Stimulated activated CD4-positive, alpha-beta T cell treated with anti-CD3 and anti-CD28 coated beads, TNF-alpha, amount 100 ng/mL, for 24 hours (primary cell): ENCODE measurements at places on chromosomes 6 and 20.

- DNase-seq: no peak
Observed at GRCh38 chr6:122984393-122984792, 11.6 kb upstream of the CLVS2 start.

- no peak for DNase-seq
Observed at GRCh38 chr6:9830808-9831207, 584.1 kb downstream of the TFAP2A start.

GRCh38 chr6:150681578-150682395 is 82.1 kb downstream of the PLEKHG1 start:
- no peak for DNase-seq

DNA sequence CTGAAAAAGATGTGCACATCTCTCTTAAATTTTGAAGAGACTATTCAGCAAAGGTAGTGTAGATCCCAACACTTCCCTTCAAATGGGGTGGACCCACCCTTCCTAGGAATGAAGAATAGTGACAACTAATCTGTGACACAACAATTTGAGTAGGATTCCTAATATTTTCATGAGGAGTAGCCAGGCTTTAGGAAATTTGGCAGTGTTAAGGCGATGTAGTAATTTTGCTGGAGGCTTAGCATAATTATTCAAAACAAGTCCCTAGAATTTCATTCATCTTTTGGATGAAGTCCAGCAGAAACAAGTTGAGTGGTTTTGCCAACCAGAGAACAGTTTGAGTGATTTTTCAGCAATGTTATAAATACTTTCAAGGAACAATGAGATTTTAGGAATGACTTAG is 52.4 kb downstream of the ELOVL4 start:
- DNase-seq: no peak

DNA sequence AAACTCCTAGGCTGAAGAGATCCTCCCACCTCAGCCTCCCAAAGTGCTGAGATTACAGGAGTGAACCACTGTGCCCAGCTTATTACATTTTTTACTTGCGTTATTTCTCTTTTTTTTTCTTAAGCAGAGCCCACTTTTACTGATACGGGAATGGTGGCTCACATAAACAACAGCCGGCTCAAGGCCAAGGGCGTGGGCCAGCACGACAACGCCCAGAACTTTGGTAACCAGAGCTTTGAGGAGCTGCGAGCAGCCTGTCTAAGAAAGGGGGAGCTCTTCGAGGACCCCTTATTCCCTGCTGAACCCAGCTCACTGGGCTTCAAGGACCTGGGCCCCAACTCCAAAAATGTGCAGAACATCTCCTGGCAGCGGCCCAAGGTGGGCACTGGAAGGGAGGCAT is 10.5 kb downstream of the CAPN11 start:
- DNase-seq: no peak

- no peak for DNase-seq
Observed at GRCh38 chr6:29466241-29466640, 9.3 kb downstream of the OR2H1 start.

GRCh38 chr20:49482621-49483017 is at the start of gene KCNB1:
Gene KCNB1 (minus strand): TSS chr20:49482668. CDS start chr20:49482480, 188 bp downstream.
- no peak for DNase-seq

DNA sequence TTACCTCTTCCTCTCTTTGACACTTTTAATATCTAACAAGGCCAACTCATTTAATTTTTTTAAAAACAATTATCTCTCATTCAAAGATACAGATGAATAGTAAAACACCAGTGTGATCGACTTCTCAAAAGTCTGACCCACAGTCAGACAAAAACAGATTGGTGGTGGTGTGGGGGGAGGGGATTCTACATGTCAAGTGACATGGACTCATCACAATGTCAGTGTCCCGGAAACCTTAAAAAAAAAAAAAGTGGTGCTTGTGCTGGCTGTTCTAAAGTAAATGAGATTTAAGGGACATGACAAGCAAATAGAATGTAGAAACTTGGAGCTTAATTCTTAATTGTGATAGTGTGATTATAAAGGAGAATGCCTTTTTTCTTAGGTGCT is 16.3 kb upstream of the RFPL4B start:
- no peak for DNase-seq

GRCh38 chr6:36204068-36204753 is 7.7 kb downstream of the BRPF3 start:
- DNase-seq: peak; percentile 16

DNA sequence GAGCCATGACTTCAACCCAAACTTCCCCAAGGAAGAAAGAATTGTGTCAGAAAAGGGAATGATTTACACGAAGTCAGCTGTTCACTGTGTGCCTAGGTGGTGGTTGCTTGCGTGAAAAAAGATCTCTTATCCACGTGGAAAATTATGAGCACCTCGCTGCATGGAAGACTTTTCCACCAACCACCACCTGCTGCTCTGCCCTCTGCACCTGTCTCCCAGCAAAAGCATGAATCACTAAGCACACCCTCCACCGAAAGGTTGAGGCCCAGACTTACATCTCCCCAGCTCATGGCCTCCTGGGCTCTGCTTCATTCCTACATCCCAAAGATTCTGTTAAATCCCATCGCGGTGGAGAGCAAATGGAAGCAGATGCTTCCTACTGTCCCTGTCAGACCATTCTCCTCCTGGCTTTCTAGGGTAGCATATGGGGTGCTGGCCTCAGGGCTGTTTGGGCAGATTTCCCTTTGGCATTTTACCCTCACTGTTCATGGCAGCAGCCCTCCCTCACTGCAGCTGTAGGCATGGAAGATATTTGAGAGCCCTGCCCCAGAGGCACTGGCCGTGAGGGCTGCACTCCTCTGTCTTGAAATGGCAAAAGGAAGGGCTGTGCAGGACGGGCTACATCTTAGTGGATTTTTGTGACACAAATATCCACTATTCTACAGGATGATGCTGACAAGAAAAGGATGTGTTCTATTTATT is 37.6 kb upstream of the CST5 start:
- no peak for DNase-seq

- no peak for DNase-seq
Observed at GRCh38 chr6:148164645-148165044, 178.0 kb upstream of the SASH1 start.

GRCh38 chr20:21548390-21549035 is 34.6 kb upstream of the NKX2-2 start:
- no peak for DNase-seq

DNA sequence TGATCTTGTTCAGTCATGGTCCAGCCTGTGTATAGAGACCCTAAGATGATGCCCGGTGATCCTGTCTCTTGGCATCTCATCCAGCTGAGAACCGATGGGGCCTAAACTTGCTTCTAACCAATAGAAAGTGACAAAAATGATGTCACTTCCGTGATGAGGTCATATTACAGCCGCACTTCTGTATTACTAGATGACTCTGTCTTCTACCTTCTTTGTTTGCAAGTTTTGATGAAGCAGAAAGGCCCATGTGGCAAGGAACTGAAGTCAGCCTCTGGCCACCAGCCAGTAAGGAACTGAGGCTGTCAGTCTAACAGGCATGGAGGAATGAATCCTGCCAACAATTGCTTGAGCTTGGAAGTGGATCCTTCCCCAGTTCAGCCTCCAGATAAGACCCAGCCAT is 32.8 kb upstream of the HLA-C start:
- DNase-seq: no peak

DNA sequence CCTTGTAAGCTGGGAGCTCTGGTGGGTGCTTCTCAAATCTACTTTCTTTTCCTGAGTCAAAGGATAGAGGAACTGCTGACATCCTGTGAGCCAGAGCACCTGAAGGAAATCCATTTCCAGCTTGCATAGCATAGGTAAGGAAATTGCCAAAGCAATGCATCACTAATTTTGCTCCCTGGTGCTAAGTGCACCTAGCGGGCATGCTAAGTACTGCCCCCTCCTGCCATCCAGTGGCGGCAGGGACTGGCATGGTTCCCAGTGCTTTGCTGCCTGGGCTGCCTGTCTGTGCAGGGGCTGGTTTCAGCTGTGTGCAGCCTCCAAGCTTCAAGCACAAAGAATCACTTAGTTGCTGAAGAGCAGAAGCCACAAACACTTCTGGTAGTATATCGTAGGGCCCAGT is 63.9 kb downstream of the FARS2 start:
- DNase-seq: no peak

GRCh38 chr6:153090241-153090930 is 40.7 kb downstream of the RGS17 start:
- no peak for DNase-seq

- no peak for DNase-seq
Observed at GRCh38 chr6:134730013-134730412, 219.9 kb downstream of the ALDH8A1 start.

GRCh38 chr6:23654745-23655144 is 471.3 kb upstream of the NRSN1 start:
- no peak for DNase-seq

DNA sequence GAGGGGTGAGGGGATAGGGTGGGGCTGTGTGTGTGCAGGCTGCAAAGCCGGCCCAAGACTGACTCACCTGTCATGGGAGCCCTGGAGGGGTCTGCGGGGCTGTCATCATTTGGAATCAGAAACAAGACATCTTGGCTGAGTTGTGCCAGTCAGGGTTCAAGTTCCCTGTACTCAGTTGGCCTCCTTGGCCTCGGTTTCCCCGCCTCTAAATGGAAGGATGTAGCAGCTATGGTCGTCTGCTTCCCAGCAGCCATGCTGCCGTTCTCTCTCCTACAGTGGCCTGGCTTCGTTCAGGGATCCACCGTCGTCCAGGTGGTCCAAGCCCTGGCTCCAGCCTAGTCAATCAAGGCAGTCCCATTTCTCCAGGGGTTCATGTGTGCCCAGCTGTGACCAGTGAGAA is 83.6 kb upstream of the PMEPA1 start:
- DNase-seq: no peak

- DNase-seq: no peak
Observed at GRCh38 chr6:158752613-158753012, 66.6 kb downstream of the EZR start.

DNA sequence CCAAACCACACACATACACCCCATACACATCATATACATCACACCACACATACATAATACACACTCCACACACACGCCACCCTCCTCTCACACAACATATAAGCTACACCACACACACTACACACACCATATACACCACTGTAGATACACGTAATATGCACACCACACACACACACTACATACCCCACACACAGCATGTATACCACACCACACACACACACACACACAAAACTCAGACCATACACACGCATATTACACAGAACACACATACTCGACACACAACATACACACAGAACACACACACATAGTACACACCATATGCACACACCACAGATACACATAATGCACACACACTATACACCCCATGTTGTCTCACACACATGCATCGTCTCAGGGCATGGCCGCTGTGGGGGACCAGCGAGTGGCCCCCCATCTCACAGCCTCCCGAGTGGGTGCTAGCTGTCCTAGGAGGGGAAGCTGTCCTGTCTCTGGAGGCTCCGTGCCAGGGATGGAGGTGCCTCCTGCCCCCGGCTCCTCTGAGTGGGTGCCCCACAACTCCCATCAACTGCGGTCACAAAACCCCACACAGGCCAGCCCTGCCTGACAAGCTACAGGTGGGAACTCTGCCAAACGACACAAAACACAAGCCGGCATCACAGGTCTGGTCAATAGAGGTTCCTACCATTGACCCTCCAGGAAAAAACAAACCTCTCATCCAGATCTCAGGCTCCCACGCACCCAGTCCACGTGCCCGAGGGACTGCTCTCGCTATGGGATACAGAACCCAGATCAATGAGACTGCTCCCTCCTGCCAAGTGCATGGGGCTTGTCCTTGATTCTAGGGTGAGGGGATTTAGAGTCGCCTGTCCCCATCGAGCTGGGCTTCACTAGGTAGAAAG is 49.1 kb downstream of the DACT2 start:
- DNase-seq: no peak

- no peak for DNase-seq
Observed at GRCh38 chr6:134732763-134733162, 217.1 kb downstream of the ALDH8A1 start.

GRCh38 chr6:45969026-45969425 is 46.6 kb downstream of the CLIC5 start:
- DNase-seq: no peak

GRCh38 chr20:38903335-38903734 is 22.9 kb upstream of the FAM83D start:
- DNase-seq: no peak

DNA sequence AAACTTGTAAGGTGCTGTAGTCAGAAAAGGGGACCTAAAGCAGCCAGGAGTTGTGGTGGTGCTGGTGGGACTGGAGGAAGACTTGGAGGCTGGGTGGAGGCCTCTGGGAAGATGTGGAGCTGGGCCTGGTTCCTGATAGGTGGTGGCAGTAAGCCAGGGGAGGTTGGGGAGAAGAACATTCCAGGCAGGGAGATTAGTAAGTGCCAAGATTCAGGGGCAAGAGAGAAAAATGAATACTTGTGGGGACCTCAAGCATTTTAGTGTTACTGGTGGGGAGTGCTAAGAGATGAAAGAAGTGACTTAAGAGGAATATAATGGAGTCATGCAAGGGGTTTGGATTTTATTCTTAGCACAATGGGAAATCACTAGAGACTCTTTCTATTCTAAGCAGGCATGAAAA is 79.0 kb upstream of the B3GAT2 start:
- DNase-seq: no peak

GRCh38 chr6:119355157-119355556 is 5.6 kb upstream of the MAN1A1 start:
- DNase-seq: no peak

- DNase-seq: no peak
Observed at GRCh38 chr20:59078231-59078630, 35.6 kb upstream of the PRELID3B start.

DNA sequence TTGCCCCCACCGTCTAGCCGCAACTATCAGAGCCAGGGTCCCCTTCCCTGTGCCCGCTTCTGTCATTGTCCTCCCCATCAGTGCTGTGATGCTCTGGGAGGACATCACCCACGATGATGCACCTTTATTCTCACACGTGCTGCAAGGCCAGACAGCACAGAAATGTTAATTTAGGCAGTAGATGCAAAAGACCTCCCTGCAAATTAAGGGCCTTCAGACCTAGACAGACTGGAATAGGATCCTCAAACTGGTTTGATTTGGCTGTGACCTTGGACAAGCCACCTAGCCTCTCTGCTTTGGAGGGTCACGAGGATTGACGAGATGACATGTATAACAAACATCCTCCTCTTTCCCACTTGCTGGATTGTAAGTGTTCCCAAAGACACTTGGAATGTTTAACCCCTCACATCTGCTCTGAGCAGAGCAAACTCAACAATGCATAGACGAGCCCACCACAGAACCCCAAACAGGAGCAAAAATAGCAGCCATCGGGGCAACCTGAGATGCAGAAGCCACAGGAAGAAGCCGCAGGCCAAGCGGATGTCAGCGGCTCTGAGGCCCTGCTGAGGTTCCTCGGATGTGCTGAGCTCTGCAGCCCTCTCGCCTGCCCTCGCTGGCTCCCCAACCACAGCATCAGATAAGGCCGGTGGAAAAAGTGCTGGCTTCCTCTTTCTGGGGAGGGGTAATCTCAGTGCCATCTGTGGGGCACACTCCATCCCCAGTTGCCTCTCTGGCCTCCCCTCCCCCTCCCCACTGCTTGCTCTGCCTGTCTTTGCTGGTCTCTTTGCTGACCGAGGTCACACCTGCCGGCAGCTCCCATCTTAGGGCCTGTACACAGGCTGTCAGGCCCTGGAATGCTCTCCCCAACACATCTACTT is 35.3 kb downstream of the TOX2 start:
- no peak for DNase-seq

DNA sequence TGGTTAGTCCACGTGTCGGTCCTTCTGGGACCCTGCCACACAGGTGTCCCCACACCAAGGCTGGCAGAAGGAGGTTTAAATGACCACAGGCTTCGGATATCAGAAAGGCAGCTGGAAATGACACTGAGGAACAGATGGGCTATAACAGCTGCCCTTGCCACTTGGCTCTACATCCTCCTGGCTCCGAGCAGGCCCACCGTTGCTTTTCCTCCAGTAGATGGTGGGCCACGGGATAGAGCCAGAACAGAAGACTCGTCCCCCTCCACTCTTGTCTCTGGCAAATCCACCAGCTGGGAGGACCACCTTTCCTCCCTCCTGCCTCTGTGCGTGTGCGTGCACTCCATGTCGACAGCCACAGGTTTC is 17.6 kb downstream of the WRNIP1 start:
- no peak for DNase-seq
